ENCODE measurements at places on chromosomes 6 and 20. TPM values are rescaled to one million over a fixed set of nuclear protein-coding genes. Genes with fewer than 3 reads are reported as not detected.

The RPS10 gene
- total RNA-seq, result 2,565 TPM

The CCDC28A gene
- total RNA-seq, result 17.1 TPM

The COL19A1 gene
- total RNA-seq, result 0.10 TPM

The EYS gene
- total RNA-seq, result not detected

- DNase-seq, result no peak
These were observed 6.8 kb upstream of the MRPS10 start for GRCh38 chr6:42224222-42225028.

DNA sequence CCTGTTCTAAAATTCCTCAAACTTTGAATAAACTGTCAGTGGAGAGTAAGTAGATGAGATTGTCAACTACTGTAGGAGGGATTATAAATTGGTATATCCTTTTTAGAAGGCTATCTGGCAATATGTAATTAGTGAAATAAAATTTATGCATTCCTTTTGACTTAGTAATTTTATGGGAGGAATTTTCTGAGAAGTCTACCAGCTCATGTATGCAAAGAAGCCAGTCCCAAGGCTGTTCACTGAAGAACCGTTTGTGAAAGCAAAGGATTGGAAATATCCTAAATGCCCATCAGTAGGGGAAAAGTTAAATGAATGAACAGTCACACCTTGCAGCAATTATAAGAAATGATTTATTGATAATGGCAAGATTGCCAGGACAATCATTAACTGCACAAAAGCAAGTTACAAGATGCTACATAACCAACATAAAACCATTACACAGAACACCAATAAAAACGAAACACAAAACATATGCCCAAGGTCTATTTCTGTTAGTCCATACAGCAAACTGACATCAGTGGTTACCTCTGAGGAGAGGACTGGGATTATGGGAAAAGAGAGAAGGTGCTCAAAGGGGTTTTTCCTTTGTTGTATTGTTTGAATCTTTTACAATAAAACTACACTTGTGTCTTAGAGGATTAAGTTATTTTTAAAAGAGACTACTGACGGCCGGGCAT, 4.6 kb upstream of the DSTN start:
- no peak for DNase-seq

DNA sequence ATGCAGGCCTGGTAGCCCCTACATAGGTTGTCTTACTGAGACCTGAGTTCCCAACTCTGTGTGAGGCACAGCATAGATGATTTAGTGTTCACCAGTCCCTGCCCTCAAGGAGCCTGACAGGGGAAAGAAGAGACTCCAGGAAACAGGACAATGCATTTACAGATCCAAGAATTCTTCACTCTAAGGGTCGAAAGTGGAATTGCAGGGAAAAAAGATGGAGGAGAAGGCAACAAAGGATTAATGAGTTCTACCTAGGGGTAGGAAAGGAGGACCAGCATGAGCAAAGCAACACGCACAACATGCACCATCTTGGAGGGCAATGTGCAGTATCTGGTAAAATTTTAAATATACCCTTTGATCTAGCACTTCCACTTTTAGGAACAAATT, 5.9 kb downstream of the SPAG4 start:
- DNase-seq, result no peak

DNA sequence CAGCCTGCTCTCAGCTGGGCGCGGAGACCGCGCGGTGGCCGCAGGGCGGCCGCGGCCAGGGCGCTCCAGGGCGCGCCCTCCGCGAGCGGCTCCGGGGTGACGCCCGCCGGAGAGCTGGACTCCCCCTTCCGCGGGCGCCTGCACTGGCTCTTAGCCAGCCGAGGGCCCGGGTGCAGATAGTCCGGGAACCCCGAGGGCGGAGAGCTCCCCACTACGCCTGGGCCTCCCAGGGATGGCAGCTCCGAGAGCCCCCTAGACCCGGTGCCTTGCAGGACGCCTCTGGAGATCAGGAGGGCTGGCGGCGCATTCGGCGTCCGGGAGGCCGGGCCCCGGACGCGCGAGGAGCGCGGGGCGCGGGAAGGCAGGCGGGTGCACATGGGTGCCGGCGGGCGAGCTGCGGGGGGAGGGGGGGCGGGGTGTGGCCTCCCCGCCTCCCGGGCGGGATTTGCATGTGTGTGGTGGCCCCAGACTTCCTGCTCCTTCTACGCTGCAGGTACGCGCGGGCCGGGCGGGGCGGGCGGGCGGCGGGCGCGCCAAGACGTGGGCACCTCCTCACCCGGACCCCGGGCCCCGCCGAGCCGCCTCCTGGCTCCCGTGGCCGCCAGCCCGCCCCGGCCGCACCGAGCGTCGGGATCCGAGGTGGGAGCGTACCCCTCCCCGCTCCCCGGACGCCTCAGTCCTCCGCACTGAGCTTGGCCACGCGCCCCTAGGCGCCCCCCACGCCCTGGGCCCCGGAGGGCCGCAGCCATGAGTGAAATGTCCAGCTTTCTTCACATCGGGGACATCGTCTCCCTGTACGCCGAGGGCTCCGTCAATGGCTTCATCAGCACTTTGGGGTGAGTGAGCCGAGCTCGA, at the start of gene ITPR3:
TSS of gene ITPR3 (plus strand) at position 467 of the 855 bp plus-strand sequence. CDS start at position 748, 281 bp downstream.
- DNase-seq, result peak; percentile 79

DNA sequence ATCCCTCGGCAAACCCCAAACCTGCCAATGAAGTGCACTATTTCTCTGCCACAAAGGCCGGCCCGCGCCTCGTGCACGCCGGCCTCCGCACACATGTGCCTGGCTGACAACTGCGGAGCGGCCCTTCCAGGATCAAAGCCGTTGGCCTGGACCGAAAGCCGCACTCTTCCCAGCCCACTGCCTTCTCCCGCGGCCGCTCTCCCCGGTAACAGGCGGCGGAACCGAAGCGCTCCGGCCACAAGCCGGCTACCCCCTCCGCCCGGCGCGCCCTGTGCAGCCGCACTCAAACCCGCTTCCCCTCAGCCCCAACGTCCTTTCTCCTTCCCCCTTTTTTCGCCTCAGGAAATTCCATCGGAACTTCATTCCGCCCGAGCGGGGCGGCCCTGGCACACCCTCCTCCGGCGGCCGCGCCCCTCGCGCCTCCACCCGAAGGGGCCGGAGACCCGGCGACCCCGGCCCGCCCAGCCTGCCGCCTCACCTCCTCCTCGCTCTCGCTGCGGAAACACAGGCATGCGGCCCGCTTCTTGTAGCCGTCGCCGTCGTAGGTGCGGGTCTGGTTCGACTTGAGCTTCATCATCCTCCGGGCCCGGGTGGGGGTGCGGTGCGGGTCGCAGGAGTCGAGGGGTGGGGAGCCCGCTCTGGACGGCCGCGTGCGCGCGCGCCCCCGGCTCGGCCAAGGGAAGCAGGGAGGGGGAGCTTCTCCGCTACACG, 528 bp downstream of the NUDT3 start:
- peak; percentile 67 for DNase-seq

GRCh38 chr20:51340451-51340840, 202.1 kb downstream of the NFATC2 start:
- no peak for DNase-seq

DNA sequence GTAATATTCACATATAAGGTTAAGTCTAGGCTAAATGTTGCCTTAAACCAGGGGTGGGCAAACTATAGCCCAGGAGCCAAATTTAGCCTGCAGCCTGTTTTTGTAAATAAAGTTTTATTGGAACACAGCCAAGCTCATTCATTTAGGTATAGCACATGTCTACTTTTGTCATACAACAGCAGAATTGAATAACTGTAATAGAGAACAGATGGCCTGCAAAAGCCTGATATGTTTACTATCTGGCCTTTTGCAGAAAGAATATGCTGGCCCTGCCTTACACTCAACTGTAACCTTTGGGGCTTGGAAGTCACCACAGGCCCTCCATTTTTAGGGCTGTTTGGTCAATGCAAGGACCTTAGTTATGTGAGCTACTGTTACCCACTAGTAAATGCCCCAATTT, 17.7 kb upstream of the BCLAF1 start:
- no peak for DNase-seq

DNA sequence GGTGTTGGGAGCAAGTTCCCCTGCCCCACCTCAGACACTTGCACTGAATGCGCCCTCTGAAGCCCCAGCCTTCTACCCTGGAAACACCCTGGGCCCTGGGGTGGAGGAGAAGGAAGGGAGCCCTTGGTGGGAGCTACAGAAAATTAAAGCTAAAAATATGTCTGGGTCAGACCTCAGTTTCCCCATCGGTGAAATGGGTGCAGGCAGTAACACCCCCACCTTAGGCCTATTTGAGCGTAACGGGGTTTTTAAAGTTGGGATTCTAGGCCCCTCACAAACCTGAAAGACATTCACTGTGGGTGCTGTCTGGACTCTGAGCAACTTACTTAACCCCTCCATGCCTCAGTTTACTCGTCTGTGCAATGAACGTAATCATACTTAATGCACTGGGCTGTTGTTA, 19.3 kb upstream of the CDH22 start:
- DNase-seq, result no peak
